ENCODE measurements at places on chromosomes 2 and 18.
A peak's percentile ranks its signal among the peaks of the same experiment; 100 is the strongest.

DNA sequence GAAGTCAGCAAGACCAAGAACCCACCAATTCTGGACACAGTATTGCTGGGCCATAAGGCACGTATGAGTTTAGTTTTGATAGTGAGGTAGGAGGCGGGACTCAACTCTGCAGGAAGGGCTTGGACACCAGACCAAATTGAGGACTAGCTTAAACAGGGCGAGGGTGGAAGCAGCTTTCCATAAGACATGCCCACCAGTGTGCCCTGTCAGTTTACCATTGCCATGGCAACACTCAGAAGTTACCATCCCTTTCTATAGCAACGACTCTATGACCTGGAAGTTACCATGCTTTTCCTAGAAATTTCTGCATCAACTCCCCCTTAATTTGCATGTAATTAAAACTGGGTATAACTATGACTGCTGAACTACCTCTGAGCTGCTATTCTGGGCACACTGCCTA, 2.8 kb downstream of the M1AP start:
- no peak for DNase-seq

GRCh38 chr2:128028668-128029054, 802 bp upstream of the SAP130 start:
- DNase-seq = no peak

DNA sequence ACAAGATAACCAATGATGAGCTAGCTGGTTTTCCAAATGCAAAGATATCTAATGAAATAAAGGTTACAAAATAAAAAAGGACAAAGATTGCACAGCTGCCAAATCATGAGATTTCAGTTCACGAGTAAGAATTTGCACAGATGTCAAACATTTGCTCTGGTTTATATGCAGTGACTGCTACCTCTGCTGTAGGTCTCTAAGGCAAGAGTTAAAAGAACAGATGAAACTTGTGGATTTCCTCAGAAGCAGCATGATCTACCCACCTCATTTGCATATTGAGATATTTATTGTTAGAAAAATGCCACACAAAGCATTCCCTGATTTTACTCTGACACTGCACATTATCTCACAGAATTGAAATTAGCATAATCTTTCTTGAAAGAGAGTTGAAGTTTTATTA, 763.2 kb upstream of the ZEB2 start:
- no peak for DNase-seq

GRCh38 chr18:4444306-4444705, 10.8 kb downstream of the DLGAP1 start:
- no peak for DNase-seq

GRCh38 chr2:127413200-127413599, 5.0 kb upstream of the PROC start:
- DNase-seq = no peak

DNA sequence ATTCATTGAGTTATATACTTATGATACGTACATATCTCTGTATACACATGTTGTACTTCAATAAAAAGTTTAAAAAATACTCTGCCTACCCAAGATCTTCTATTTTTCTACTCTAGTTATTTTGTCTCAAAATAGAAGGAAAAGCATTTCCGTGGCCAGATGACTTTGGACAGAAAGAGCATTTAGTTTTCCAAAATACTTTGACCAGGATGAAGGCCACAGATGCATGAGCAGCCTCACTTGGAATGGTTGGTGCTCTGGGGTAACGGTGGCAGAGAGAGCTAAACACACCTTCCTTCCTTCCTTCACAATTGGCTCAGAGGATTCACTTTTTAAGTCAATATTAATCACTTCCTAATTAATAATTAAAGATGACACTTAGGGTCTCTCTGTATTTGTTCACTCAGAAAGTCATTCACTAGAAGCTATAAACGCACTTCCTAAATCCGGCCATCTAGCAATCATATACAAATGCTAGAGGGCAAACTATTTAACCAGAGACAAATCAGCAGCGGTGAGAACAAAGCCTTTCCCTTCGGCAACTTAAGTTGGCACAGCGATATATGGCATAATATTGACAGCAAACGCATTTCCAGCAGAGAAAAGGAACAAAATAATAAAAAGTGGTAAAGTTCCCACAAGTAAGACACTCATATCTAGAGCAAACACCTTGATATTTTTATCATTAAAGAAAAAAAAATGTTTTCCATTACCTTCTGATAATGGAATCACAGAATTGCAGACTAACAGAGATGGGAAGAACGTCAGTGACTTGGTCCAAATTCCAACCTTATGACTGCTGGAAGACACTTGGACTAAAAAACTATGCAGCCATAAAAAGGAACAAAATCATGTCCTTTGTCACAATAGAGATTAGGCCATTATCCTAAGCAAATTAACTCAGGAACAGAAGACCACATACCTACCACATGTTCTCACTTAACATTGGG, 55.9 kb upstream of the NARS1 start:
- no peak for DNase-seq

DNA sequence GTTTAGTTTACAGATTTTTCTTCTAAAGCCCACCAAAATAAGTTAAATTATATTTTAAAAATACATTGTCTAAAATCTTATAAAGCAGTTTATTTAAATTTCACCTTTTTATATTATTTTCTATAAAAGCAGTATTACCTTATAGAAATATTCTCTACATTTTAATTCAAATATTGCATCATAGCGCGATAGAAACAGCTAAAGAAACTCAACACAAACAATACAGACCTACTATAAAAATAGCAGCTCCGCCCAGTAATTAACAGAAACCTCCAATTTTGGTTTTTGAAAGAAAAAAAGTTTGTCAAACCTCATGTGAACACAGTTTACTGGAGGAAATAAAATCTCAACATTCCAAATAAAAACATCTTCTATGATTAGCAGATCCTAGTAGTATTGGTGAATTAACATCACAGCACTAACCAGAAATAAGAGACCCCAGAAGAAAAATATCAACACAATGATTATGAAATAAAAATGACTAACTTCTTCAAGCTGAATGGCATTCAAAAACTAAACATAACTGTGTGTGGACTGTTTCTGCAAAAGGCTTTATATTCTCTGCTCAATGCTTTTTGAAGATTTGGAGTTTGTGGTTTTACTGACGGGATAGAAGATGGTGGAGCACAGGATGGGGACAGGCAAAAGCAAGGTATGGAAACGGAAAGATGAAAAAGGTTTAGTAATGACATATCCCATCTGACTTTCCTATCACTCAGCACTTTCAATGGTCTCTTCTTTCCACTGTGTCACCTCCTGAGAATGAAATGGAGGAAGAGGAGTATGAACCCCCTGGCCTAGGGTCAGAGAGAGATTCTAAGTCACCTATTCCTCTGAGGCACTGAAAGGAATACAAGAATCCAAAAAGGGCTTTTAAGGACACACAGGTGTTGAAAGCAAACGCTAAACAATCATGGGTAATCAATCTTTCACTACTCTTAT, 17.5 kb downstream of the MAP4K3 start:
- DNase-seq = no peak

- DNase-seq = no peak
Observed at GRCh38 chr2:110101280-110101844, 14.3 kb downstream of the MALL start.

DNA sequence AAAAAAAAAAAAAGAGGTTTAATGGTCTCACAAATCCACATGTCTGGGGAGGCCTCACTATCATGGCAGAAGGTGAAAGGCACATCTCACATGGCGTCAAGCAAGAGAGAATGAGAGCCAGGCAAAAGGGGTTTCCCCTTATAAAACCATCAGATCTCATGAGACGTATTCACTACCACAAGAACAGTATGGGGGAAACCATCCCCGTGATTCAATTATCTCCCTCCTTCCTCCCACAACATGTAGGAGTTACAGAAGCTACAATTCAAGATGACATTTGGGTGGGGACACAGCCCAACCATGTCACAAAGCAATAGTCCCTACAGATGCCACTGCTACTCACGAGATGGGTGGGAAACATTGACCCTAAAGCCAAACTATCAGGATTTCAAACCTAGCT, 392.7 kb upstream of the ID2 start:
- DNase-seq = no peak

DNA sequence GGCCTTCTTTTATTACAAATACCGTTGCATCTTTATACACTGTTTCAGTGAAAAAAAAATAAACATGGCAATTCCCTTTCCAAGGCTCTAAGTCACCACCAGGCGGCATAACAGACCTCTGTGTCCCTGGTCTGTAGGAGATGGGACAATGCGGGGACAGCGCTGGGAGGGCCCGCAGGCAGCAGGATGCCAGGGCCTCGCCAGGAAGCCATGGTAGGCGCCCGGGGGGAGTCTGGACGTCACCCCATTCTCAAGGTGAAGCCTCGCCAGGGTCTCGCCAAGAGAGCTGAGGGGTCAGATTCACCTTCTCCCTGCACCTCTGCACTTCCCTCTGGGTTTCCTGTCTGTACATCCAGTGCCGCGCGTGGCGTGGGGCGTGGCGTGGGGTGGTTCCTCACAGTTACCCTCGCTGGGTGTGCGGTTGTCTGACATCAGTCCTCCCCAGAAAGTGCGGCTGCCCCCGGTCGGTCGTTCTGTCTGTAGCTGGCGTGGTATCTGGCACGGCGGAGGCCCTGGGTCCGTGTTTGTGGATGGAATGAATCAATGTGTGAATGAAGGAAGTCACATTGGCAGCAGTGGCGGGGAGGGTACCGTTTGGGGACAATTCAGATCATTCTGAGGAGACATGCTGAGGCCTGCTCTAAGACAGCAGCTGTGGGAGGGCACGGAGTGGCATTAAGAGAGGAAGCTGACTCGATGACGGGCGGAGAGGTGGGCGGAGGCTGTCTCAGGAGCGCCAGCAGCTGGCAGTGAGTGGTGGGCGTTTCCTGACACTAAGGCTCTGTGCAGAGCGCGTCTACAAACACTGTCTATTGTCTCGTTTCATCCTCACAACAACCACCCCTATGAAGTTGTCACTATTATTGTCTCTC, 46.0 kb downstream of the LRRFIP1 start:
- peak; percentile 73 for DNase-seq

DNA sequence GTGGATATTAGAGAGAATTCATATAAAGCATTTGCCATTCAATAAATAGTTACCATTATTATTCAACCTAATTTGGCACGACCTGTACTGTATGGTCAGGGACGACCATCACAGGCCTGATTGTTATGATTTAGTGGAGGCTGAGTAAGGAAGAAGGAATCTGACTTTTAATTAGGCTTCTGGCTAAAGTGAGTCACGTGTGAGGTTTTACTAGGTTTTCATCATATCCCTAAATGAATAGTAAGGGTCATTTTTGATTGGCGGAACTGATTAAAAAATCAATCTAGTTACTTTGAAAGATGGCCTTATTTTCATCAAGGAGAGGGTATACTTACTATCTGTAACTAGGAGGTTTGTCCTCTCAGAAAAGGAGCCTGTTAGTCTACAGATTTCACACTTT, 143.4 kb downstream of the ADCYAP1 start:
- no peak for DNase-seq

- DNase-seq = no peak
Observed at GRCh38 chr2:74181739-74182138, 3.1 kb upstream of the MOB1A start.

DNA sequence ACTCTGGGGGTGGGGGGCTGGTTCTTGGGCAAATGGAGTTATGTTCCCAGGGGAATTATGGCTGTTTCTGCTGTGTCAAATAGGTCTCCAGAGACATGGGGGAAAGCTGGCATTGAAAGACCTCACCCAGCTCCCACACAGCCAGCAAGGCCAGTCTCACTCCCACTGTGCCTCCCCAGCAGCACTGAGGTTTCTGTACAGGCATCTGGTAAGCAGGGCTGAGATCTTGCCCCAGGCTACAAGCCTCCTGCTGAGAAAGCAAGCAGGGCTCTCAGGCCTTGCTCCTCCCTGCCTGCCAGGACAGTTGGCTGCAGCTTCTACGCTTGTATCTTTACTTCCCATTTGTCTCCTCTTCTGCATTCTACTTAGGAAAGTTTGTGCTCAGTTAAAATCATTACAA, 50.5 kb upstream of the FHOD3 start:
- DNase-seq = no peak

- no peak for DNase-seq
Observed at GRCh38 chr2:189566046-189566445, 14.5 kb downstream of the SLC40A1 start.

GRCh38 chr2:222805591-222806304, 55.1 kb upstream of the ACSL3 start:
- no peak for DNase-seq

DNA sequence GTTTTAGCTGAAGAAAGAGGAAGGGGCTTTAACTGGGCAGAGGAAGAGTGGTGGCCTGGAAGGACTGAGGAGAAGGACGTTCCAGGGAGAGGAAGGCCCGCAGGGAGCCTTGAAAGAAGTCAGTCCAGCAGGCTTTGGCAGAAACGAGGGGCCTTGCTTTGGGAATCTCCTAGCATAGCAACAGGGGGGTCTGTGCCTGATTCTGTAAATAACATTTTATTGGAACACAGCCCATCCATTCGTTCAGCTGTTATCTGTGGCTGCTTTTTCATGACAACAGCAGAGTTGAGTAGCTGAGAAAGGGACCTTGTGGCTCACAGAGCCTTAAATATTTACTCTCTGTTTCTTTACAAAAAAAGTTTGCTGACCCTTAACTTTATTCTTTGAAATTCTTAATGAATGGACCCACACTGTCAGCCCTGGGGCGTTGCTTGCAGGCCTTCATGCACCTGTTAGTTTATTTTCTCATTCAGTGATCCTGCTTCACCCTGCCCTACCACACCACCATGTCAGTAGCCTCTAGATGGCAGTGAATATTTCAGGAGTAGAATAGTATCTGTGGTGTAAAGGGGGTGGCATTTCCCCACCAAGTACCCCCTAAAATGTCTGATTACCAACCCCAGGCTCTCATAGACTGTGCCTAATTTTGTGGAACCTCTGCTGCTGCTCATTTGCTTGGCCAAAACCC, 61.0 kb downstream of the MGAT5 start:
- DNase-seq = no peak

DNA sequence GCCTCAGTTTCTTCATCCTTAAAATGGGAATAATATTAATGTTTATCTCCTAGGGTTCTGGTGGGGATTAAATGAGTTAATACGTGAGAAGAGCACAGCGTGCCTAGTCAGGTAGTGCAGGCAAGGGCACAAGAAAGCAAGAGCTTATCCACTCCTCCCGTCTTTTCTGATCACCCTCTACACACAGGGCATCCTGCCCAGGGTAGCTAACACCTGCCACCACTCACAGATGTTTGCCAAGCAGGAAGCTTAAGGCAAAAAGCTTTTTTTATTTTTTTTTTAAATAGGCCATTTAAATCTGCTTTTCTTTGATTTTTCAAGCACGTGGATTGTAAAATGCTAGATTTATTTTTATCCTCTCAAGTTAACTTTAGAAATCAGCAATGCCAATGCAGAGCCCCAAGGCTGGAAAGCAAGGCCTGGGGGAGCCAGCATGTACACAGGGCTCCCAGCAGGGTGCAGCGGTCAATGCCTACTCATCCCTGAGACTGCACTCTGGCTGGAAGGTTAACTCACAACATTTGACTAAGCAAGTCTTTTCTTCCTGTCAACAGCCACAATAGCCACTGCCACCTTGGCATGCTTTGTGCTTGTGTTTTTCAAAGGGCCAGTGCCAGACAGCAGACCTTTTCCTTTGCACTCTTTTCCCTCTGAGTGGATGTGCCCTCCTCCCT, 86.5 kb upstream of the ACAA2 start:
- DNase-seq = no peak

GRCh38 chr2:15142069-15142689, 419.0 kb downstream of the NBAS start:
- DNase-seq = peak; percentile 51

- no peak for DNase-seq
Observed at GRCh38 chr2:71607151-71607889, 154.0 kb downstream of the DYSF start.

- DNase-seq = no peak
Observed at GRCh38 chr2:78115291-78115690, 593.1 kb upstream of the LRRTM4 start.

All from activated CD4-positive, CD25-positive, alpha-beta regulatory T cell treated with anti-CD3 and anti-CD28 coated beads, Interleukin-2, amount 50 U/mL, for 72 hours (primary cell).